ENCODE measurements at places on chromosomes 12 and 14. TPM values are rescaled to one million over a fixed set of nuclear protein-coding genes. Genes with fewer than 3 reads are reported as not detected.

The TMEM132C gene
- not detected for total RNA-seq

The KCNH5 gene
- total RNA-seq = 0.07 TPM

The CDH24 gene
- total RNA-seq = 5.1 TPM

The LUM gene
- total RNA-seq = 115 TPM

The GNB3 gene
- total RNA-seq = 2.0 TPM

The LRCOL1 gene
- not detected for total RNA-seq

The FOXG1 gene
- 1.6 TPM for total RNA-seq

The PGAM5 gene
- 24.4 TPM for total RNA-seq

The RPL10L gene
- not detected for total RNA-seq

The SLC25A47 gene
- 0.07 TPM for total RNA-seq

The AQP6 gene
- 0.20 TPM for total RNA-seq

The ACVR1B gene
- total RNA-seq = 18.4 TPM

The FICD gene
- total RNA-seq = 12.1 TPM

The RPS6KA5 gene
- total RNA-seq = 1.6 TPM

The BLTP3B gene
- 41.7 TPM for total RNA-seq

The TAS2R9 gene
- not detected for total RNA-seq

The PLA2G1B gene
- not detected for total RNA-seq

The KCNJ8 gene
- total RNA-seq = 9.1 TPM

The RND1 gene
- 0.26 TPM for total RNA-seq

The TNS2 gene
- total RNA-seq = 61.1 TPM

The ASB2 gene
- 0.52 TPM for total RNA-seq

The CHFR gene
- 32.5 TPM for total RNA-seq

The GRIN2B gene
- total RNA-seq = not detected

The GOLGA3 gene
- 265 TPM for total RNA-seq

The AVPR1A gene
- 1.9 TPM for total RNA-seq

The ZNF140 gene
- 25.7 TPM for total RNA-seq

The EP400 gene
- 20.2 TPM for total RNA-seq

The PKP2 gene
- 1.8 TPM for total RNA-seq

The CCDC197 gene
- not detected for total RNA-seq

The CLEC1B gene
- not detected for total RNA-seq

The ABCC9 gene
- 46.0 TPM for total RNA-seq

The JPH4 gene
- not detected for total RNA-seq

The RASSF8 gene
- total RNA-seq = 149 TPM

The ESRRB gene
- not detected for total RNA-seq

The USP15 gene
- 49.0 TPM for total RNA-seq

The PLEKHG7 gene
- not detected for total RNA-seq

The PRR4 gene
- total RNA-seq = 1.2 TPM

The PPP1R1A gene
- total RNA-seq = not detected

The MTRFR gene
- 8.3 TPM for total RNA-seq

The GPR68 gene
- total RNA-seq = 1.4 TPM

The CCDC85C gene
- total RNA-seq = 5.0 TPM

The NDRG2 gene
- 1.0 TPM for total RNA-seq

The DNAJC22 gene
- 2.1 TPM for total RNA-seq

The C14orf93 gene
- total RNA-seq = 10.2 TPM

The MYH6 gene
- total RNA-seq = not detected

The CNPY2 gene
- 100 TPM for total RNA-seq
